ENCODE measurements at places on chromosomes 1 and 21. TPM values are rescaled to one million over a fixed set of nuclear protein-coding genes. Genes with fewer than 3 reads are reported as not detected.

HOOK1 gene
- polyA plus RNA-seq: 12.9 TPM

BCAR3 gene
- 1.5 TPM for polyA plus RNA-seq

RASAL2 gene
- 13.1 TPM for polyA plus RNA-seq

CLCA4 gene
- not detected for polyA plus RNA-seq

FAM72B gene
- polyA plus RNA-seq: 13.4 TPM

BGLAP gene
- 0.32 TPM for polyA plus RNA-seq

ZNF124 gene
- polyA plus RNA-seq: 8.0 TPM

TNFSF4 gene
- polyA plus RNA-seq: 1.4 TPM

IL6R gene
- polyA plus RNA-seq: 3.9 TPM

PALMD gene
- polyA plus RNA-seq: 0.94 TPM

OR2G6 gene
- not detected for polyA plus RNA-seq

PLA2G2D gene
- not detected for polyA plus RNA-seq

ICOSLG gene
- polyA plus RNA-seq: not detected

KCNE1 gene
- polyA plus RNA-seq: 0.29 TPM

TMEM200B gene
- 18.7 TPM for polyA plus RNA-seq

TEX38 gene
- 1.4 TPM for polyA plus RNA-seq

CFHR3 gene
- polyA plus RNA-seq: not detected

G0S2 gene
- polyA plus RNA-seq: 40.0 TPM

OR2L2 gene
- not detected for polyA plus RNA-seq

SPRR2A gene
- polyA plus RNA-seq: not detected

CA6 gene
- polyA plus RNA-seq: not detected

SLC50A1 gene
- polyA plus RNA-seq: 45.1 TPM

SLC35F3 gene
- 2.0 TPM for polyA plus RNA-seq

GUCA2B gene
- not detected for polyA plus RNA-seq
